ENCODE measurements at places on chromosomes 11 and 22.

- DNase-seq: no peak
These were observed 2.2 kb downstream of the SLC37A4 start for GRCh38 chr11:119028346-119029068.

DNA sequence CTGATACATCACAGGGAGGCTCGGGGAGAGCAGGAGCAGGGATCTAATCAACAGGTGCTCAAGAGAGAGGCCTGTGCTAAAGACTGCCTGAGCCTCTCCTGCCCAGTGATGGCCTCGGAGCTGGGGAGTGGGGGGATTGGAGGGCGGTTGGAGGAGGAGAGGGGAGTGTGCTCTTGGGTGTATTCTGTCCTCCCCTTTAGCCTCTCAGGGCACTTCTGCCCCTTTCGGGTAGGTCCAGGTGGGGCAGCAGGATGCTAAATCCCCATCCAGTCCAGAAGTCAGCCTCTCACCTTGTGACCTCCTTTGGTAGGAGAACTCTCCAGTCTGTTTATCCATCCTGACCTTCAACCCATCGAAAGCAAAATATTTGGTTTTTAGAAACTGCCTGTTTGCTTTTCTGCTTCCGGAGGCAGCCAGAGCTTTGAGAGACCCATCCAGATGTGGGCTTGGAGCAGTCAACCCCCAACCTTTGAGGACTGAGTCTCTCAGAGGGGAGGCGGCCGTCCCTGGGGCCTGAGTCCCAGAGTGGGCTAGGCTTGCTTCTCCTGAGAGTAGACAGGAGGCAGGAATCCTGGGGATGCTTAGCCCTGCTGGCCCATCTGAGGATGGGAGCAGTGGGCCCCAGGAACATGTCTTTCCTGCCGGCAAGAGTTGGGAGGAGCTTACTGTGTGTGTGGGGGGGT is 105.2 kb upstream of the SYT13 start:
- DNase-seq: no peak

DNA sequence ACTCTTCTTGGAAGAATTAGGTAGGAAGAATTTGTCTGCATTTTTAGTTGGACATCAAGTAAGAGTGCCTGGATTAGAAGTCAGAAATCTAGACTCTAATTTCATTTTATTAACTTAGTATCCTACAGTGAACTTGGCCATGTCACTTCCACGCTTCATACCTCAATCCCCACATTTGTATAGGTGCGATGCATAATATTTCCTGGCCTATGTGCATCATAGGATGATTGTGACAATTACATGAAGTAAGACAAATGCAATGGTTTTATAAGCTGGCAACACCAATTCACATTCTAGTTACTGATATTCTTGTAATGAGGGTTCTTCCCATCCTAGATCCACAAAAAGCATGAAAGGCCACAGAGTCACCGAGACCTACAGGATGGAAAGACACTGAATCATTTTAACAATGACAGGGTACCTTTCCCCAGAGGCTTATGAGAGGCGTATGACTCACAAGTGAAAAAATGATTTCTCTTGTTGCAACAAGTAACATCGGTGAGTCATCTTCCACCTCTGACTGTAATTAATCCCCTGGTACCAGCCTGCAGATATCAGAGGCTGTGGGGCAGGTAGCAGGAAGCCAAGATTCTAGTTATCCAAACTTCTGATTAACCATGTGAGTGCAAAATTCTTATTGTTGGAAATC is 56.0 kb upstream of the OR5AK2 start:
- no peak for DNase-seq

DNA sequence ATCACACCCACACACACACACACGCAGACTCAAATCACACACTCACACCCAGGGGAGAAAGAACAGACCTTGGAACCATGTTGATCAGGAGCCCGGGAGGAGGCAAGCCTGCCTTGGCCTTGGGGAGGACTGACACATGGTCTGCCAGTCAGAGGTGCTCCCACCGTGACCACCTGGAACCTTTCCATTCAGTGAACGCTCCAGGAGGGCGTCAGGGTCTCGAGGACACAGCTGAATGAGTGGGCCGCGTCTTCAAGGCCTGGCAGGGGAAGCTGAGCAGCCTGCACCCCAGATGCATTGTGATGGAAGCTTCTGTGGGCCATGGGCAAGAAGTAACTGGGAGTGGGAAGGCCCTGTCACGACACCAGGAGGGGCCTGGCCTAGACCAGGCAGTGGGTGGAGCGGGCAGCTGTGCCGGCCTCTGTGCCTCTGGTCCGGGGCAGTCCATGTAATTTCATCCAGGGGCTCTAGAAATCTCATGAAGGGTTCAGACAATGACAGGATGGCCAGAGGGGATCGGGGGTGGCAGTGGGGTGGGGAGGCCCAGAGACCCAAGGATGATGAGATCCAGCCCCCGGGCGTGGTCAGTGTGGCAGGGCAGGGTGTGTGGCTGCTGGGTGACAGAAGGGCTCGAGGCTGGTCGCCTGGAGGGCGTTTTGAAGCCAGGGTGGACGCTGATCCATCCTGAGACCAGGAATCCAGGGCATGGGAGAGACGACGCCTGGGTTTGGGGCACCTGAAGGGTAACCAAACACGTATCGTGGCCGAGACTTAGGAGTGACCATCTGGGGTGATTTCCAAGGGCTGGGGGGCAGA is 53.7 kb downstream of the IGF2 start:
- no peak for DNase-seq

DNA sequence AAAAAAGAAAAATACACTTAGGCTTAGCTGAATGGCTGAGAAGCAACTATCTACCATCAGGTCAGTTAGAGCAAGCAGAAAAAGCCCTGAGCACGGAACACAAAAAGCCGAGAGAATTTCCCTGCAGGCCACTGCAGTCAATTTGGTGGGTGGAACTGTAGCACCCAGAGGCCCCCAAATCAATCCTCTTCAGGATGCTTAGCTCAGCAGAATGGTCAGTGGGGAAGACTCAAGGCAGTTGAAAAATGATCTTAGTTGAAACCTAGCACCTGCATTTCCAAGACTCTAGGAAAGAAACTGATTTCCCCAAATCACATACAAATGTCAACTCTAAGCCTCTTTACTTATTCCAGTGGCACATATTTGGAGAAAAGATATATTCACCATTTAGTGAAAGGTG is 327.4 kb upstream of the SYN3 start:
- DNase-seq: no peak

- no peak for DNase-seq
These were observed 105.3 kb downstream of the RCN1 start for GRCh38 chr11:32196137-32196536.

- DNase-seq: peak; percentile 15
These were observed 67.7 kb downstream of the BCL2L13 start for GRCh38 chr22:17705951-17706900.

- no peak for DNase-seq
These were observed 9.1 kb downstream of the GAL3ST1 start for GRCh38 chr22:30565341-30565740.

DNA sequence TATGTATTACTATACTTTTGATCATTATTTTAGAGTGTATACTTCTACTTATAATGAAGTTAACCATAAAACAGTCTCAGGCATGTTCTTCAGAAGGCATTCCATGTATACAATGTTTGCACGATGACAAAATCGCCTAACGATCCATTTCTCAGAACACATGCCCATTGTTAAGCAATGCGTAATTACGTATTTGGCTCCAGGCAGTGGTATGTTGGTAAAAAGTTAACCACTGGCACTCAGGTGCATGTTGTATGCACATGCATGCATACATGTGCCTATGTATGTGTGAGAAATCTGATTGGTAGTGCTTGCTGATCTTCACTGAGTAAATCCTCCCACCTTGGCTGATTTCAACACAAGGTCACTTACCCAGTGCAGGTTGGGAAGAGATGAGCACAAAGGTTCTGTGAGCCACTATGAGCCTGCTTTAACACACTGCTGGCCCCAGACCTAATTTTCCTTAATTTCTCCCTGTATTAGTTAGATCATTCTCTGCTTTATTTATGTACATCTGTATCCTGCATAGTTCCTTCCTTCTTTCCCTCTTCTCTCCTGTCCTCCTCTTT is 164.6 kb downstream of the ARHGAP42 start:
- no peak for DNase-seq

DNA sequence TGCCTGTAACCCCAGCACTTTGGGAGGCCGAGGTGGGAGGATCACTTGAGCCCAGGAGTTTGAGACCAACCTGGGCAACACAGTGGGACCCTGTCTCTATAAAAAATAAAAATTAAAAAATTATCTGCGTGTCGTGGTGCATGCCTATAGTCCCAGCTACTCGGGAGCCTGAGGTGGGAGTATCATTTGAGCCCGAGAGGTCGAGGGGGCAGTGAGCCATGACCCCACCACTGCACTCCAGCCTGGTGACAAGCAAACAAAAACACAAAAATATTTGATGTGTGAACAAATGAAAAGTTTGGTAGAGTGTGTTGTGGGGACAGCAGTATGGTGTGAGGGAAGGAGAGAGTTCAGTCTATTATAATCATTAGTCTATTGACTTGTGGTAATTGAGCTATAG is 90.8 kb upstream of the PARVA start:
- DNase-seq: no peak

DNA sequence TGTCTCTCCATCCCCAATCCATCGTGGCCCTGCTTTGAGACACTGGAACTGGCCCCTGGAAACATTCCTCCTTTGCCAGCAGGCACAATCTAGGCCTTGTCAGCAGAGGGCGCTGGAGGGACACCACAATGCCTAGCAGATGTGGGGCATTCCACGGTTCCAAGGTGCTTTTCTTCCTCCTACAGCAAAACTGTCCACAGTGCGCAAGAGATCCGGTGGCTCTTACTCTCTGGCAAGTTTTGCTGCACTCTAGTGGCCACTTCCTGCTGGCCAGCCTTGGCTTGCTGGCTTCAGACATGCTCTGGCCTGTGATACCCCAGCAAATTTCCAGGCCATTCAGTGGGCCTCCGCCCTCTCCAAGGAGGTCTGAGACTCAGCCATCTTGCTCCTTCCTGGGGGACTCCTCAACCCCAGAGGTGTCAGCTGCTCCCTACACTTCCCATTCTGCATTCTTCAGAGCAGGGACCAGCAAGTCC is 17.1 kb upstream of the RBM4B start:
- DNase-seq: peak; percentile 68

DNA sequence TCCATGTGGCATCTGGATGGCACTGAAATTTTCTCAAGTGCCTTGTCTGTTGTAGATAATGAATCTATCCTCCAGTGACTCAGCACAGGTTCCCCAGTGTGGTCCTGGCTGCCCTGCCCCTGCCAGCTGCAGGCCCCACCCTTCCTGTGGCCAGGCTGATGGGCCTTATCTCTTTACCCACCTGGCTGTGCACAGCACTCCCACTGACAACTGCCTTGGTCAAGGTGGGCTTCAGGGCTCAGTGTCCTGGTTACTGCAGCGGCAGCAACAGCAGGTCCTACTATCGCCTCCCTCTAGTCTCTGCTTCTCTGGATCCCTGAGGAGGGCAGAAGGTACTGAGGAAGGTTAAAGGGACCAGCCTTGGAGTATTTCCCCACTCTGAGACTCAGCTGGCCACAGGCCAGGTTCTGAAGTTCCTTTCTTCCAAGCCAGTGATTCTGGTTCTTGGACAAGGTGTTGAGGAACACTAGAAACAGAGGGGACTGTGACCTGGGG is 3.1 kb downstream of the HMBS start:
- no peak for DNase-seq

GRCh38 chr11:34001557-34002064 is 49.9 kb upstream of the CAPRIN1 start:
- DNase-seq: no peak

DNA sequence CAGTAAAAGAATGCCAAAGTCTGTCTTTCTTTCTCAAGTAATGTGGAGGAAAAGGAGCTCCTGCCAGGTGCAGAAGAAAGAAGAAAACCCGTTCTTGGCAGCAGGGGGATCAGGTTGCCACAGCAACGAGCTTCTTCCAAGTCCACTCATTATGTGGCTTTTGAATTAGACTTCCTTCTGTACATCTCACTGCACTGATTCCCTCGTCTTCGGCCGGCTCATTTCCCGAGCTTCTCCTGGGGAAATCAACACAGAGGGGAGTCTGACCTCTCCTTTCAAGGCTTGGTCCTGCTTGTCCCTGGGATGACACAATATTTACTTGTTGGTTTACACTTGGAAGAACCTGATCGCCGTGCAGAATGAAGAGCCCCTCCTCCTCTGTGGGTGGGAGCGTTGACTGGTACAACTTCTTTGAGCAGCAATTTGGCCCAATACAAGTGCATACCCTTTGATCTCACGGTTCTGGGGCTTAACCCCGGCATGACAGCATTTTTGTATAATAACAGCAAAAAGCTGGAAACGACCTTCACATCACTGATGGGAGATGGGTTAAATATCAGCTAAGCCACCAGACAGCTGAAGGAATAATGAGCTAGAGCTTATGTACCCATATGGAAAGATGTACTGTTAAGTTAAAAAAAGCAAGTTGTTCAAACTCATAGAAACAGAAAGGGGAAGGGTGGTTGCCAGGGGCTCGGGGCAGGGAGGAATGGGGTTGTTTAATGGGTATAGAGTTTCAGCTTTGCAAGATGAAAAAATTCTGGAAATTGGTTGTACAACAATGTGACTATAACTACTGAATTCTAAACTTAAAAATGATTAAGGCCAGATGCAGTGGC is 35.4 kb downstream of the MCHR1 start:
- DNase-seq: no peak

DNA sequence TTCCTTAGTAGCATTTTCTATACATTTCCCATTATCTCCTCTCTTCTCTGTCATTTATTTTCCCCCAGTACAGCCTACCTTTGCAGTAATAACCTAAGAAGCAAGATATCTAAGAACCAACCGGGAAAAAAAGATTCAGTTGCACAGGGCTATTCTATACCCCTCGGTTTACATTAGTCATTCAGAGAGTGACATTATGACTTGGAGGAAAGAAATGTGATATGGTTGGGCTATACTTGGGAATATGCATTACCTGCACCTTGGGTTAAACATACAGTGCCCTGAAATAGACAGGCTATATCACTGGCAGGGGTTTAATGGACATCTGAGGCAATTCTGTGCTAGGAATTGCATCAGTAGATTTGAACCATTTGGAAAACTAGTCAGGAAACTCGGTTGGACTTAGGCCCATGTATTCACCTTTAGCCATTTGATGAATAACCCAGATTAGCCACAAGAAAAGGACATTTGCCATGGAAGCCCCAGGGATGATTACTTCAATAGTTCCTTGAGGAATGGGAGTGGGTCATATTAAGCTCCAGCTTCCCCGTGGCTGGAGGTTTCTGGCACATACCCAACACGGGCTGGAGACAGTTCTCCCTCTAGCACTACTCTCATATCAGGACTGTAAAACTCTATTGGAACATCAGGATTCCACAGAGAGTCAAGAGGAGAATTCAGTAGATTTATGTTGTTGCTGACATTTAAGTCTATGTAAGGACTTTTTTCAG is 973.2 kb downstream of the NTM start:
- DNase-seq: no peak

GRCh38 chr22:30822216-30823014 is 127.7 kb downstream of the OSBP2 start:
- no peak for DNase-seq

DNA sequence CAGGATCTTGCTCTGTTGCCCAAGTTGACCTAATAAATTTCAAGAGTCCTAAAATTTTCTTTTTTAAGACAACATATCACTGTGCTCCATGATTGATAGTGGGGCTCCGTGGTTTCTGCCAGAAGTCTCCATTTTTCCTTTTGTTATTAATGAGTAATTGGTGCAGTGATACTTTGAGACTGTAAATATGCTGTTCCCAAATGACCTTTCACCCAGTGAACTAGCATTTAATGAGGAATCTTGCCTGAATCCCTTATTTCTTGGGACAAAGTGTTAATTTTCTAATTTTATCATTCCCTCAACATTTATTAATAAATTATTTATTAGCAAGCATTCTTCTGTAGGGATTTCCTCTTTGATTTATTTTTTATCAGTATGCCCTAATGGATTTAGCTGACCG is 2.3 kb upstream of the DHCR7 start:
- no peak for DNase-seq
